ENCODE measurements at places on chromosomes 7 and 10. TPM values are rescaled to one million over a fixed set of nuclear protein-coding genes. Genes with fewer than 3 reads are reported as not detected.
A peak's percentile ranks its signal among the peaks of the same experiment; 100 is the strongest.

- DNase-seq = no peak
Measured at GRCh38 chr7:556291-556826, 36.7 kb upstream of the PDGFA start.

The UBE3C gene
- total RNA-seq = 48.3 TPM

GRCh38 chr10:102233997-102234396 is 7.3 kb downstream of the PITX3 start:
- DNase-seq = no peak

The VCL gene
- total RNA-seq = 261 TPM

- DNase-seq = no peak
Measured at GRCh38 chr10:129562487-129562886, 95.4 kb downstream of the MGMT start.

DNA sequence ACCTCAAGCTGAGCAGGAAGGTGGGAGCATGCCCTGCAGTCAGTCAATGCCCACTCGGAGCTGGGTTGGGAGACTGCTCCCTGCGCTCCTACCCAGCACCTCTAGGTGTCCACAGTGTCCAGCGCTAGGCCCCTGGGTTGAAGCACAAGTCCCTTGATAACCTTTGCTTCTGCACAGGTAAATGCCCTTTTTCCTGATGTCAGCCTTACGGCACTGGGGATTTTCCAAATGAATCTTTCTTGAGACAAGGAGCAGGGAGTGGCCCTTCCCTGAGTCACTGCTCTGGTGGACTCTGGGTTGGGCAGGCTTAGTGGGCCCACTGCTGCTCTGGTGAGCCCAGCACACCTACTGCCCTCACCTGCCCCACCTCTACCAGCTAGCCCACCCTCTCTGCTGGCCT is 61.9 kb upstream of the OPN4 start:
- no peak for DNase-seq

The C7orf57 gene
- not detected for total RNA-seq

The VPS37D gene
- 2.9 TPM for total RNA-seq

The FAM25A gene
- not detected for total RNA-seq

- no peak for DNase-seq
Measured at GRCh38 chr7:99036546-99037111, 107.3 kb downstream of the SMURF1 start.

The LRGUK gene
- total RNA-seq = 0.17 TPM

- no peak for DNase-seq
Measured at GRCh38 chr7:141737118-141737835, 881 bp upstream of the SSBP1 start.

The FKBP14 gene
- total RNA-seq = 14.2 TPM

The PSMA2 gene
- total RNA-seq = 76.7 TPM

The CBX3 gene
- 58.9 TPM for total RNA-seq

The ZNF487 gene
- 2.2 TPM for total RNA-seq

DNA sequence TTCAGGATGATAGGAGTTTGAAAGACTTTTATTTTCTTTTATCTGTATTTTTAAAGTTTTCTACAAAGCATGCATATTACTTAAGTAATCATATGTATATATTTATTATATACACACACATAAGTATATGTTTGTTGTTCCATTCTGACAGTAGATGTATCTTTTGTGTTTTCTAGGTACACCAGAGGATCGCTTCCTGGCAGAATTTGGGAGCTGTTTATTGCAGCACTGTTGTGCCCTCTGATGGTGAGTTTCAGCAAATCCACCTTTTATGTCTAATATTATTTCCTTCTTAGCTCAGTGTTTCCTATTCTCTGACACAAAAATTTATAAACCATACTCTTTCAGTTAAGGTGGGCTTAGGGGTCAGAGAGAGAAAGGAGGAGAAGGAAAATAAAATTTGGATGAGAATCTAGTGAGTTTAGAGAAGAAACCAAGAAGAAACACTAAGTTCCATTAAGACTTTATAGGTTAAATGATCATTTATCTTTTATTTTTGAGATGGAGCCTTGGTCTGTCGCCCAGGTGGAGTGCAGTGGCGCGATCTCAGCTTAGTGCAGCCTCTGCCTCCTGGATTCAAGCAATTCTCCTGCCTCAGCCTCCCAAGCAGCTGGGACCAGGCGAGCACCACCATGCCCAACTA is 59.2 kb upstream of the OIT3 start:
- DNase-seq = no peak

The SRRM3 gene
- total RNA-seq = 9.1 TPM

DNA sequence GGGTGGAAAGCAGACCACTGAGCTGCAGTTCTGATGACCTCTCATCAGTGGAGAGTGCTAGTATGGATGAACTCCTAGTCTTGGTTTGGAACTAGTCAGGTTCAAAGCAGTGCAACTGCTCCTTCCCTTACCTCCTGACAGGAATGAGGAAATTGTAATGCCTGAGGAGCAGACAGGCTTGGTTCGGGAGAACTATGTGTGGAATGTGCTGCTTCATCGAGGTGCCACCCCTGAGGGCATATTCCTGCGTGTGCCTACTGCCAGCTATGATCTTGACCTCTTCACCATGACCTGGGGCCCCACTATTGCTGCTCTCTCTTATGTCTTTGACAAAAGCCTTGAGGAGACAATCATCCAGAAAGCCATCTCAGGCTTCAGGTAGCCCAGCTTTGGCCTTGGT is 27.4 kb upstream of the NFKB2 start:
- no peak for DNase-seq

The CWF19L1 gene
- 11.1 TPM for total RNA-seq

GRCh38 chr10:70820976-70821750 is 5.4 kb downstream of the SGPL1 start:
- DNase-seq = no peak

DNA sequence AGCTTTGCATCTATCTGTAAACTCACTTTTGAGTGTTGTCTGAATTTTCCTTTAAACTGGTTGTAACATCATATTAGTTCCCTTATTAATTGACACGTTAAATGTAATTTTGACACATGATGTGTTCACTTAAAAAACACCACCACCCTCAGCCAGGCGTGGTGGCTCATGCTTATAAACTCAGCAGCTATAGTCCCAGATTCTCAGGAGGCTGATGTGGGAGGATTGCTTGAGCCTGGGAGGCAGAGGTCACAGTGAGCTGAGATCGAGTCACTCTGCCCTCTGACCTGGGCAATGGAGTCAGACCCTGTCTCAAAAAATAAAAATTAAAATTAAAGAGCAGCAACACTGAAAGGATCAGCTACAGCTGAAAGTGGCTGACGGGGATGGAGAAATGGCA is 60.0 kb upstream of the CYTH3 start:
- no peak for DNase-seq

The INA gene
- not detected for total RNA-seq

DNA sequence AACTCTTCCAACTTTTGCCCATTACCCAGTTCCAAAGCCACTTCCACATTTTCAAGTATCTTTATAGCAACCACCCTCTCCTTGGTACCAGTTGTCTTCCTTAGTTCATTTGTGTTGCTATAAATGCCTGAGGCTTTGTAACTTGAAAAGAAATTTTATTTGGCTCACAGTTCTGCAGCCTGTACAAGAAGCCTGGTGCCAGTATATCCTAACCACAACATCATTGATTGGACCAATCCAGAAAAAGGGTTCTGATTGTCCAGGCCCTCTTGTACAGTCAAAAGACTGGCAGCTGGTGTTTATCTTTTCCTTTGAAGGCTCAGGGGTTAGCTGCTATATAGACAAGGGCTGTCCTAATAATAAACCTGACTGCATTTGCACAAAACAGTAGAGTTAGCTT is 21.1 kb upstream of the ABCC2 start:
- no peak for DNase-seq

The CADPS2 gene
- 9.1 TPM for total RNA-seq

The ZNF777 gene
- 7.5 TPM for total RNA-seq

DNA sequence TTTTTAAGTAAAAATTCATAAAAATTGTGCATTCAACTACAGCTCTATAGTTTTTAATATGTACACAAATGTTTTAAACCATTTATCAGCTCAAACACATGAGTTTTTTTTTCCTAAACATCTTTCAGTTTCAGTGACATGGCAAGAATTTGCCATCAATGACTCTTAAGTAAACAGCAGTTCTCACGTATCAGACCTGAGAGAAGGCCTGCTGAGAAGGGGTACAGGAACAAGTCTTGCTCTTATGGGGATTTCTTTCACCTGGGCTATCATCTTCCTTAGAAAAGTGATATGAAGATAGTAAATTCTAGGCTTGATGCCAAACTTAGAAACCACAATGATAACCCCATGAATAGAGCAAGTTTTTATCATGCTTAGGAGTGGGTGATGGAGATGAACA is 467.8 kb downstream of the ARL4A start:
- DNase-seq = no peak

DNA sequence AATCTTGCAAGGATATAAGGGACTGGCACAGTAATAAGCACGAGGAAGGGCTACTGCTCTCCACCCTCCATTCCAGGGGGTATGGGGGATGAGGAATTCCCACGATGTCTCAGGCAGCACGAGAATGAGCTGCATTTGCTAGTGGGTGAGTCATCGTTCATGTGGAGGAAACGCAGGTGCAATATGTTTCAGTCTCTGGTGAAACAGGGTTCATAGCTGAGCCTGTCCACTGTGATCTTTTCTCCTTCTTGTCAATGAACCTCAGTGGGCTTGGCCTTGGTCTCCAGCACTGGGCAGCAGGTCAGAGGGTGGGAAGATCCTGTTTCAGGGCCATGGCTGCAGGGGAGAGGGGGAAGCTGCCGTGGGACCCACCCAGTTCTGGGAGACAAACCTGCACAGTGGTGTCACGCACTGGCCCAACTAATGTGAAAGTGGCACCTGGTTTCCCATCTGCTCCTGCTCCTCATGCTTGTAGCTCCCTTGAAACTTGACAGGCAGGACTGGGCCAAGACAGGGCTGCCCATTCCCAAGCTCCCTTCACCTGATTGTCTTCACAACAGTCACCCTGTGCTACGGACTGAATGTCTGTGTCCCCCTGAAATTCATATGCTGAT is 181.9 kb downstream of the USP6NL start:
- no peak for DNase-seq

The TNS3 gene
- total RNA-seq = 29.6 TPM

DNA sequence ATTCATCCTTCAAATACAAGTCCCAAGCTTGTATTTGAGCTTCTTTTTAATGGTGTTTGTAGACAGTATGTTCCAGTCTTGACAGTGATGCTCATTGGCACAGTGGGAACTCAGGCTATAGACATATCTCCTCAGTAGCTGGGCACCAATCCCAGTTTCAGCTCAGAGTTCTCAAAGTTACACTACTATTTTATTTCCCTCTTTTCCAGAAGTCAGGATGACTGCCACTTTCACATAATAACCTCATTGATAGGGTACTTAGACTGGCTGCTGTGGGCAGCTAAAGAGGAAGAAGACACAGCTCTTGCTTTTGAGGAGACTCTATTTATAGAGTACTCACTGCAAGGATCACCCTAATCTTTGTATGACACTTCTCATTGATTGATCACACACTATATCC is 2.4 kb downstream of the GBF1 start:
- no peak for DNase-seq

The ANKRD61 gene
- not detected for total RNA-seq

The HSPA12A gene
- 17.0 TPM for total RNA-seq

GRCh38 chr7:85217085-85217484 is 30.2 kb upstream of the SEMA3D start:
- no peak for DNase-seq

DNA sequence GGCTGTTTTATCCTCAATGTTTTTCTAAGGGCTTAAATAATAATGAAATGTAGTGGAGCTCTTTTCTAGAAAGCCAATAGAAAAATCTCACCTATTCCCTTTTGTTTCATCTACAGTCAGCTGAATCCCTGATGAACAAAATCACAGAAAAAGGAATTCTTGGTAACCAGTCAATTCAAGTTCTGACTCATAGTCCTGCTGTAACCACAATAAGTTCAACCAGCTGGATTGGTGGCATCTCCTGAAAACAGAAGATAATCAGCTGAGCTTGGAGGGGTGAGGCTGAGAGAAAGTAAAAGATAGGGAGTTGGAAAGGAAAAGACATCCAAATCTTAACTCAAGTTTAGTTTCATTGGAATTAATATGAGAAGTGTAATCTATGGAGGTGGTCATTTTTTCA is 772.1 kb downstream of the CCSER2 start:
- no peak for DNase-seq

DNA sequence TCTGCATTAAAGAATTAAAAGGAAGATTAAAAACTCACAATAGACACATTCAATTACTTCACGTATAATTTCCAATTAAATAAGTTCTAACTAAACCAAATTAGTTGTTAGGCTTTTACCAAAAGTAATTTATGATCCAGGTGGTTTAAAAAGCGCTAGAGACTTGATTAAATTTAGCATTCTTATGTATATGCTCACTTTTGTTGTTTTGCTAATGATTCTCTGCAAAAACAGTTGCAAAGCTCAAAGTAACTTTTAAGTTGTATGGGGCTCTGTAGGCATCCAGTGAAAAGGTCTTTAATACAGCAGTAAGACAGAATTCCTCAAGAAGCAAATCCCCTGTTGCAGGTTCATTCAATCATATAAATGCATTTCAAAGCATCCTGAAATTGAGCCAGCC is 15.5 kb upstream of the PNPLA8 start:
- no peak for DNase-seq

DNA sequence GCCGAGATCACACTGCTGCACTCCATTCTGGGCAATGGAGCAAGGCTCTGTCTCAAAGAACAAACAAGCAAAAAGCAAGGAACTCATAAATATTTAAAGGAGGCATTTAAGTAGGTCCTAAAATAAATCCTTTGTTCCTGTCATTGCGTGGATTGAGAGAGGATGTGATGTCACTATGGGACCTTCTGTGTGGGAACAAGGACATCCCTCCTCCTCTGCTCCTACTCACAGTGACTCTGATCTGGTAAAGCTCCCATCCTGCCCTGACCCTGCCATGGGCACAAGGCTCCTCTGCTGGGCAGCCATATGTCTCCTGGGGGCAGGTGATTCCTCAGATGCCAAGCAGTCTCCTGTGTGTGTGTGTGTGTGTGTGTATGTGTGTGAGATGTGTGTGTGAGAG is 74.1 kb upstream of the PRSS58 start:
- DNase-seq = no peak

GRCh38 chr10:124632064-124632531 is 112.1 kb downstream of the FAM53B start:
- peak; percentile 53 for DNase-seq

DNA sequence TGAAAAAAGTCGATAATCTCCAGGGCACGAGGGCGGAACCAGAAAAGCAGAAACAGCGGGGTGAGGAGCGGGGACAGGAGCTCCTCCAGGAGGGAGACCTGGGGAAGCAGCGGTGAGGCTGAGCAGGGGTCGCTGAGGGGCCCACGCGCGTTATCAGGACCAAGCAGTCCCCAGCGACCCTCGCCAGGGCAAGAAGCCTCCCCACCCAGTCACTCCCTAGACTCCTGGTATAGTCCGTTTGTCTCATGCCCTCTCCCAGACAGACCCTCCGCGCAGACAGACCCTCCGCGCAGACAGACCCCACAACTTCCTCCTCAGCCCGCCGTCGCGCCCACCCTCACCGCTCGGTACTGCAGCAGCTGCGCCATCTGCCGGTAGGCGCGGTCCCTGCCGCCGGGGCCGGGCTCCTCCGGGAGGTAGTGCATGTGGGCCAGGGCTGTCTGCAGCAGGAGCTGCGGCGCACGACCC is 6.3 kb downstream of the ATG9B start:
- peak; percentile 88 for DNase-seq

Measured in heart left ventricle (tissue), 16 donors.